Osteoblast (primary cell): ENCODE measurements at places on chromosomes 3 and 15. TPM values are rescaled to one million over a fixed set of nuclear protein-coding genes. Genes with fewer than 3 reads are reported as not detected.

- no peak overlapping the region for H3K4me3 ChIP-seq
- peaks cover 72% of the 10 kb centered on the region for H3K36me3 ChIP-seq
- no peaks in the 10 kb centered on the region for H3K27me3 ChIP-seq
- H3K4me1 ChIP-seq: peaks cover 50% of the 10 kb centered on the region
- peak; percentile 10 for DNase-seq
- peak overlapping the region; percentile 97 for H3K27ac ChIP-seq
These were observed 4.2 kb upstream of the FAM131A start for GRCh38 chr3:184333190-184333589.

DNA sequence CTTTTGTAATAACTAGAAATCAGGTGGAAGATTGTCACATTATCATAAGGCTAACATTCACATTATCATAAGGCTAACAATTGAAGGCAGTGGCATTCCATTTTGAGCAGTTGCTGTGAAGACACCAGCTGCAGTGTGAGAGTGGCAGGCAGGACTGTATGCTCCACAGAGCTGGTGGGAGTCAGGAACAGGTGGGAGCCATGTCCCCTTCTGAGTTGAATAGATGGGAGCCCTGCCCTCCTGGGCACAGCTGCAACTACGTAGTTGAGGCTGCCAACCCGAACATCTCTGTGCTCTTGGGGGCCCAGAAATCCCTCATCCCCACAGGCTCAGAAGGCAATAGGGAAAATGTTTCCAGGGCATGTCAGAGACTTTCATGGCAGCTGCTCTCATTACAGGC is 1627.6 kb downstream of the SI start:
- no peaks in the 10 kb centered on the region for H3K27me3 ChIP-seq
- no peak for DNase-seq
- no peak overlapping the region for H3K4me3 ChIP-seq
- H3K36me3 ChIP-seq: no peaks in the 10 kb centered on the region

- DNase-seq: no peak
- H3K27me3 ChIP-seq: peaks cover 35% of the 10 kb centered on the region
- no peak overlapping the region for H3K4me3 ChIP-seq
- no peak overlapping the region for H3K27ac ChIP-seq
These were observed 148.8 kb upstream of the HES1 start for GRCh38 chr3:193987186-193987585.

GRCh38 chr3:69338911-69339310 is 47.0 kb downstream of the FRMD4B start:
- H3K36me3 ChIP-seq: no peaks in the 10 kb centered on the region
- no peaks in the 10 kb centered on the region for H3K27me3 ChIP-seq
- no peaks in the 10 kb centered on the region for H3K4me1 ChIP-seq

DNA sequence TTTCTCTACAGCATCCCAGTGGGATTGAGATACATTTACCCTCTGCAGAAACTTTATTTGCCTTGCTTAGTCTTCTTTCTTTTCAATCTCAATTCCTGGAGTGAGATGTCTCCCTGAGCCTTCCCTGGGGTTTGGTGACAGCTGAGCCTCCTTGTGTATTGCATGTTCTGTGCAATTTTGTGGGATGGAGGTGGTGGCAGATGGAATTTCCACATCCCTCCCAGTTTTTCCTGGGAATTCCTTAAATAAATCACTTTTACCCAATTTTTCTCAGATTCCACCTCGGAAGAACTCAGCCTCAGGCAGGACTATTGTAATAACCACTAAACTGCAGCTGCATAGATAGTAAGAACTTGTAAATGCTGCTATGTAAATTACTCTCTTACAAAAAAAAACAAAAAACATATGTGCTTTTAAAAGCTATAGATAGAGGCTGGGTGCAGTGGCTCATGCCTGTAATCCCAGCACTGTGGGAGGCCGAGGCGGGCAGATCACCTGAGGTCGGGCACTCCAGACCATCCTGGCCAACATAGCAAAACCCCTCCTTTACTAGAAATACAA is 88.5 kb upstream of the ABHD17C start:
- no peaks in the 10 kb centered on the region for H3K36me3 ChIP-seq
- H3K4me3 ChIP-seq: no peak overlapping the region
- no peak for DNase-seq
- H3K27me3 ChIP-seq: peaks cover 13% of the 10 kb centered on the region
- peaks cover 2% of the 10 kb centered on the region for H3K4me1 ChIP-seq

DNA sequence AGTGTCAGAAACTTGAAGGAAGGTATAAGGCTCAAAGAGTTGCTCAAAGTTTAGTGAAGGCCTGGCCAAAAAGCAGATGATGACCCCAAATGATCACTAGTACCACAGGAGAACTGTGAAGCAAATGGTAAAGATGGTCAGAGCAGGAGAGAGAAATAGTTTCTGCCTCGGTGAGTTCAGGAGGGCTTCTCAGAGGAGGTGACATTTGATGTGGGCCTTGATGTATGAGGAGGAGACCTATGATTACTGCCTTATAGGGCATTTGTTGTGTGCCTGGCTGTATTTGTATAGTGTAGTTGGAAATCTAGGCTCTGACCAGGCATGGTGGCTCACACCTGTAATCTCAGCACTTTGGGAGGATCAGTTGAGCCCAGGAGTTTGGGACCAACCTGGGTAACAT is 50.4 kb downstream of the DNASE1L3 start:
- H3K4me1 ChIP-seq: peaks cover 31% of the 10 kb centered on the region
- no peak overlapping the region for H3K4me3 ChIP-seq
- H3K36me3 ChIP-seq: peaks cover 93% of the 10 kb centered on the region

GRCh38 chr3:126277629-126278378 is 79.4 kb downstream of the KLF15 start:
- no peaks in the 10 kb centered on the region for H3K36me3 ChIP-seq
- no peak for DNase-seq
- H3K4me1 ChIP-seq: no peaks in the 10 kb centered on the region
- no peak overlapping the region for H3K4me3 ChIP-seq
- H3K27me3 ChIP-seq: peaks cover 3% of the 10 kb centered on the region
- H3K27ac ChIP-seq: no peak overlapping the region

DNA sequence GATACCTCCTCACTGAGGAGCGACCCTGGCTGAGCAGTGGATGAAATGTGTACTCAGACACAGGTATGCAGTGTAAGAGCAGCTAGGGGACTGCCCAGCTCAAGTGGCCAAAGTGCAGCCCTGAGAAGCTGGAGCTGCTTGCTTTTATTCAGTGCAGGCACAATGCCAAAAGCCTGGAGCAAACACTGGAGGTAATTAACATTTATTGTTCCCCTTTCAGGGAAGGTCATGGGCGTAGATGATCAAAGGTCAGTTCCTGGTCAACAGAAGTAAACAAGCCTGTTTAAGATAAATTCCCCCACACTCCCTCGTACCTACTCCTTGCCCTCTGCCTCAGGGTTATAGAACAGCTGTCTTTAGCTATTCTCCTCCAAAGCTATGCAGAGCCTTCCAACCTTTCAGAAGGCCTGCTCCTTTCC is 17.5 kb downstream of the PLA2G4F start:
- H3K4me3 ChIP-seq: no peak overlapping the region
- no peak for DNase-seq
- no peaks in the 10 kb centered on the region for H3K36me3 ChIP-seq
- H3K27ac ChIP-seq: no peak overlapping the region

- peak overlapping the region; percentile 58 for H3K27ac ChIP-seq
- H3K36me3 ChIP-seq: peaks cover 7% of the 10 kb centered on the region
- no peak for DNase-seq
- H3K4me1 ChIP-seq: peaks cover 28% of the 10 kb centered on the region
These were observed 14.1 kb downstream of the ANAPC13 start for GRCh38 chr3:134471521-134472193.

DNA sequence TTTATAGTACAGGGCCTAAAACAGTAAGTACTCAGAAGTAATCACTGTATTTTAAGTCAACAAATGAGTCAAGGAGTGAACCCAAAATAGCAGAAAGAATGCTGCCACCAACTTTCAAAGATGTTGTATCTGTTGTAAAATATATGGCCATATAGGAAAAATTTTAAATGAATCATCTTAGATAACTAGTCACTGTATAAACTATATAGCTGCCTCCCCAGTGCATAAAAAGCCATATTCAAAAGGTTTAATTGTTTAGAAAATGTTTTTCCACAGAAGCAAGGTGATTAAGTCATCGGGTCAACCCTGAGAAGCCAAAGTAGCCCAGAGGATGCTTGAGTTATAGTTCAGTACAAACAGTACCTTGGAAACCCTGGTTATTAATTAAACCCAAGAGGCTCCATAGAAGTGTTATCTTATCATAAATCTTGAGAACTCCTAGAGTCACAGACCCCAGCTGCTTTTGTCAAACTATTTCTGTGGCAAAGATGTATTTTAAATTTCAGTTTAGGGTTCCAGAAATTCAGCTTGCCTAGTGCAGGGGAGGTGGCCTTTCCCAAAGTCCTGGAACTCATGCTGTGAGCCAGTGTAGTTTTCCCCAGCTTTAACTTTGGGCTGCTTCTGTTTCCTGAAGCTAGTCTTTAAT is 39.2 kb downstream of the MBNL1 start:
- H3K4me1 ChIP-seq: peaks cover 45% of the 10 kb centered on the region
- peaks cover 21% of the 10 kb centered on the region for H3K36me3 ChIP-seq
- peak overlapping the region; percentile 84 for H3K27ac ChIP-seq
- DNase-seq: no peak

DNA sequence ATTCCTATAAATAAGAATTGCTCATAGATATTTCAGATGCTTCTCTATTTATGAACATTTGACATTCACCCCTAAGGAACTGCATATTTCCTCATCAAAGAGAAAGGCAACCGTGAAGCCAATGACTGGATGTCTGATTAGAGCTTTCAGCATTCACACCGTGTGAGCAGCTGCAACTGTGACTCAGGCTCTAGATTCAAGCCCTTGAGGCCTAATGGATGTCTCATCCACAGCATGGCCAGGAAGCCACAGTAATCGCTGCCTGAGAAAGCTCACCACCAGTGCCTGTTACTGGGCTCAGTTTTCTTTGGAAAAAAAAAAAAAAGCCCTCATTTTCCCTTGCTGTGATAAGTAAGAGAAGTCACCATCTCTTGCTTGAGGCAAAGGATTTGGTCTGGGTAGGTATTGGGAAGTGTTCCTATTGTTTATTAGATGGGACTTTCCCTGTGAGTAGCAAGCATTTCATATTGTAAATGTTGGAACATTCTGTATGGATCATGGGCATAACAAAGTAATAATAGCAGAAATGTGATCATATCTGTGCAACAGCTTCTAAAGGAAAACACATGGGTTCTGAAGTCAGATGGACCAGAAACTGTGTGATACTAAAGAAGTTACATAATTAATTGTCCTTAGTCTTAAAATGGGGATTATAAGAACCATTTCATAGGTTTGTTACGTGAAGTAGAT is 783.7 kb downstream of the AGBL1 start:
- no peaks in the 10 kb centered on the region for H3K27me3 ChIP-seq
- DNase-seq: peak; percentile 93
- H3K27ac ChIP-seq: peak overlapping the region; percentile 68
- no peak overlapping the region for H3K4me3 ChIP-seq

DNA sequence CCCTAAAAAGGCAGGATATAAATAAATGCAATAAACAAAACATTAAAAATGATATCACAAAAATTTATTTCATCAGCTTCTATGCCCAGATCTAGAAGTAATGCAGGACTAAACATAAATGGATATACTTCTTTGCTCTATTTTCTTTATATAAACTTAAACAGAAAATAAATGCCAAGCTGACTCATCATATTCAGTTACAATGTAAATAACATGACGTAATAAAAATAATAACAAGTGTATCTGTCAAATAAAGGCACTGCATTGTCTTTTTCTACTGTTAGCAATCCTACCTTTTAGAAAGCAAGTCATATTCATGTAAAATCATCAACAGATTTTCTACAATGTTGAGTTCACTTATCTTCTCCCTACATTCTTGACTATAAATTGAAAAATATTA is 61.6 kb downstream of the NEK10 start:
- H3K27ac ChIP-seq: no peak overlapping the region
- no peak overlapping the region for H3K4me3 ChIP-seq
- no peak for DNase-seq
- H3K4me1 ChIP-seq: peaks cover 24% of the 10 kb centered on the region

- no peaks in the 10 kb centered on the region for H3K4me1 ChIP-seq
- H3K4me3 ChIP-seq: no peak overlapping the region
- no peak overlapping the region for H3K27ac ChIP-seq
- DNase-seq: no peak
- no peaks in the 10 kb centered on the region for H3K27me3 ChIP-seq
These were observed 389.3 kb downstream of the GABRG3 start for GRCh38 chr15:27360316-27360715.

DNA sequence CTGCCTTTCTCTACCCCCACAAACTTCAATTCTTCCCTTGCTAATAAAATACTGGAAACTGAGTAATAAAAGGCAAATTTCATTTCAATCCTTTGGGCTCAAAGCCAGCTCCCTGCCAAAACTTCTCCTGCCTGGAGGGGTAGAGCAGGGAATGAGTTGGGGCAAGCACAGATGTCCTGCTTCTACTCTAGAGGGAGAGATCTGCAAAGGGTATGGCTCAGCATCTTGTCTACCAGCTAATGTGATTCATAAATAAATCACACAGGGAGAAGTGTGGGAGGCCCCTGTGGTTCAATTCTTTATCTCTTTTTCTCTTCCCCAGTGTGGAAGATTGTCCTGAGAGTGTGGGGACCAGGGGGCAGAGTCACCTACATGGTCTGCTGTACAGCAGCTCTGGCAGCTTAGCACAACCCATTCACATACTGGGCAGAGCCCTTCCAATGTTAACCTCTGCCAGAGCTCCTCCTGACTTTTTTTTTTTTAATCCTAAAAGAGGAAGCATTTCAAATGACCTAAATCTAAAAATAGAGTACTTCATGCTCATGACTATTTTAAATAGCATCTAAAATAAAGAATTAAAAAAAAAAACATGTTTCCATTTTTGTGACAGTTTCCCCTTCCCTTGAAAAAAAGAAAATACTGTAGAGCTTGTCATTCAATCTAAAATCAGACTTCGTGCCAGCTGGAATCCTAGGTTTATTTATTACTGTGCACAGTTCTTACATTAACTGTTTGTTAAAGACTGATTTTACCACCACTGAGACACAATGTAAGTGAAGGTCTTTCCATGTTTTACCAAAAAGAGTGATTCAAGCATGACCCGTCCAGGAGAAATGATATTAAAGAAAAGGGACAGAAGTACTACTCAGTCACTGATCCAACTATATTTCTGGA is 1083.7 kb upstream of the CFAP20DC start:
- no peak for DNase-seq
- no peaks in the 10 kb centered on the region for H3K27me3 ChIP-seq
- H3K4me1 ChIP-seq: no peaks in the 10 kb centered on the region
- H3K36me3 ChIP-seq: no peaks in the 10 kb centered on the region
- no peak overlapping the region for H3K27ac ChIP-seq
- H3K4me3 ChIP-seq: no peak overlapping the region

GRCh38 chr15:90181776-90182175 is 19.4 kb upstream of the SEMA4B start:
- no peak for DNase-seq
- no peak overlapping the region for H3K27ac ChIP-seq
- no peak overlapping the region for H3K4me3 ChIP-seq

- no peak overlapping the region for H3K27ac ChIP-seq
- no peaks in the 10 kb centered on the region for H3K4me1 ChIP-seq
- no peaks in the 10 kb centered on the region for H3K27me3 ChIP-seq
- H3K4me3 ChIP-seq: no peak overlapping the region
These were observed 71.6 kb downstream of the KY start for GRCh38 chr3:134579141-134579665.

The ANKRD34C gene
- not detected in 2 replicates for total RNA-seq

The ZMAT3 gene
- 47.0 and 56.0 TPM in 2 replicates for total RNA-seq

The TRIM59 gene
- total RNA-seq: 21.5 and 22.1 TPM in 2 replicates

The VEPH1 gene
- 23.2 and 25.3 TPM in 2 replicates for total RNA-seq

The TEX9 gene
- 11.2 and 12.7 TPM in 2 replicates for total RNA-seq

The SH2D7 gene
- total RNA-seq: not detected in 2 replicates

The CIDEC gene
- not detected in 2 replicates for total RNA-seq

The PLSCR4 gene
- 54.6 and 77.8 TPM in 2 replicates for total RNA-seq

The SEMA5B gene
- not detected in 2 replicates for total RNA-seq
